SK-N-MC (cell line): ENCODE measurements at places on chromosomes 12 and 14.
A peak's percentile ranks its signal among the peaks of the same experiment; 100 is the strongest.

DNA sequence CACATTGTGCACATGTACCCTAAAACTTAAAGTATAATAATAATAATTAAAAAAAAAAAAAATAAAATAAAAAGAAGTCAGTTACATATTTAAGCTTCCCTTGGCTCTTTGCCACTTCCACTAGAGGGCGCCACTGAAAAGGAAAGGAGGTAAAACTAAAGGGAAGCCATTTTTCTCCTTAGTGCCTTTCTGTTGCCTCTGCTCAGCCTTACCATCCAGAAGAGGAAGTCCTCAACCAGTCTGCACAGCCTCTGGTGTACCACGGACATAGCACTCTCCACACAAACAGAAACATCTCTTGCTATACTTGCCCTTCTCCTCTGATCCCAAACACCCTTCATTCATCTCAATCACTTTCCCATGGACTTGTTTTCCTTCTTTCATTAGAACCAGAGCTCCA, 169.0 kb upstream of the EEA1 start:
- DNase-seq = no peak

GRCh38 chr12:101841069-101841468, 10.3 kb upstream of the GNPTAB start:
- no peak for DNase-seq

DNA sequence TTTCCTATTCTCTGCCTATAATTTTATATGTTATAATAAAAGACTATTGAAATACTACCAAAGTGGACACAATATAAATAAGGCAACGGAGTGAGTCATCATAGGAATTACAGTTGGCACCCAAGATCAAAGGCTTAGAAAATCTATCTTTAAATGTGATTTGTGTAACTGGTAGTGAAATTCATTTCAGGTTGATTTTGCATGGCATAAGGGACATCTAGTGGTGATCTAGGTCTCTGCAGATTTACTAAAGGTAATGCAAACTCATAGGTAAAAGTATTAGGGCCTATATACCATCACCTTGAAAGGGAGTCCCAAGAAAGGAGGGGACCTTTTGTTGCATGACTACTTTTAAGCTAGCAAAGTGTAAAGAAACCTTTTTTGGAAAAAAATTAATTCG, 527.2 kb downstream of the NRXN3 start:
- peak; percentile 2 for DNase-seq

DNA sequence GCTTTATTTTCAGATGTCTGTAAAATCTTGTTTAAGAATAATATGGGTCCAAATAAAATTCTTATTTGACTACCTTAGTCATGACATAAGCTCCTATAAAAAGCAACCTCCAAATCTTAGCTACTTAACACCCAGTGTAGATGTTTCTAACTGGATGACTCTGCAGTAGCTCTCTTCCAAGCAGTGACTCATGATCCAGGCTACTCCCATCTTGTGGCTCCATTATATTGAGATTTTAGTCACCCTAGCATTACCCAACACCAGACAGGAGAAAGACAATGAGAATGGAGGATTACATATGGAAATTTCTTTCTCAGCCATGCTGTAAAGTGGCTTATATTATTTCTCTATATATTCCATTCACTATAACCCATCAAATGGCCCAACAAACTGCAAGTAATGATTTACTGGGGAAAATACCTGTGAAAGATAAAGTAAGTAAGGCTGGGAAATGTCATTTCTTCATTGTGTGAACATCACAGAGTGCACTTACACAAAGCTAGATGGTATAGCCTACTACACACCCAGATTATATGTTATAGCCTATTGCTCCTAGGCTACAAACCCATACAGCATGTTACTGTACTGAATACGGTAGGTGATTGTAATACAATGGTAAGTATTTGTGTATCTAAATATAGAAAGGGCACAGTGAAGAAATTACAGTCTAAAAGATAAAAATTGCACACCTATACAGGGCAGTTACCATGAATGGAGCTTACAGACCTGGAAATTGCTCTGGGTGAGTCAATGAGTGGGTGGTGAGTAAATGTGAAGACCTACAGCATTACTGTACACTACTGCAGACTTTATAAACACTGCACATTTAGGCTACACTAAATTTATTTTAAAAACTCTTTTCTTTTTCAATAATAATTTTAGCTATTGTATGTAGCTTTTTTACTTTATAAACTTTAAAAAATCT, 163.2 kb downstream of the DYRK2 start:
- no peak for DNase-seq

- no peak for DNase-seq
These were observed 7.8 kb upstream of the PLXNC1 start for GRCh38 chr12:94140556-94140955.

- DNase-seq = no peak
These were observed 4.7 kb downstream of the CHD4 start for GRCh38 chr12:6602526-6602925.

- no peak for DNase-seq
These were observed 91.7 kb downstream of the MYRFL start for GRCh38 chr12:69916544-69917235.

- DNase-seq = peak; percentile 34
These were observed 183.1 kb downstream of the EGLN3 start for GRCh38 chr14:33767586-33768457.

DNA sequence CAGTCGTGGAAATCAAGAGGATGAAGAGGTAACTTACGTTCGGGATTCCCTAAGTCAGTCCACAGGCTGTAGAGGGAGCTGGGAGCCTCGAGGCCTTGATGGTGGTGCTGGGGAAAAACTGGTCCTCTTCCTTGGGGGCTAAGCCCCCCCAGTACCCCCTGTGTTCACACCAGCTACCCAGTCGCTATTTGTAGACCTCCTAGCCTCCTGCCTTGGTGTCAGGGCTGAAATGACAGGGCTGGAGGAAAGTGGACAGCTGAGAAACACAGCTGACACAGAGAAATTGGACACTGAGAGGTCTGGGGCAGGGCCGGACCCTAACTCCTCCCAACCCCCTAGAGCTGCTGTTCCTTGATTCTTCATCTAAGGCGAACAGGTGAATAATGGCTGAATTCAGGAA, at the start of gene STAC3:
STAC3 (minus strand) TSS at position 232 of the 400 bp plus-strand sequence. CDS start 1,551 bp downstream, outside the sequence.
- no peak for DNase-seq

DNA sequence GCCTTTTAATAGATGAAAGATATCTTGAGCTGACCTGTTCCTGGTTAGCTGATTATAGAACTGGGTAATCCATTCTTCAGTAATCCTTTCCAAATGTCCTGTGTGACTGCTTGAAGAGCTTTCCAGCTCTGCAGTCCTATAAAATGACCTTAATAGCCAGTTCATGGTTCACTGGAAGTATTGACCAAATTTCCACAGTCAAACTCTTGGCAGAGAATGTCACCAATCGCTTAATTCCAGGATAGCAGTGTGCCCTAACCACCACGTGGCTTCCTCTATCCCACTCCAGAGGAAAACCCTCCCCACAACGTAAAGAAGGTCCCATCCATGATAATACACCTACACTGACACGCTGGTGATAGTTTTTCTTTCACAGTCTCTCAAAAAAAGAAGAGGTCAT, 17.4 kb downstream of the PRKAB1 start:
- no peak for DNase-seq

GRCh38 chr12:79936670-79937069, 1.8 kb upstream of the PPP1R12A start:
- DNase-seq = no peak

DNA sequence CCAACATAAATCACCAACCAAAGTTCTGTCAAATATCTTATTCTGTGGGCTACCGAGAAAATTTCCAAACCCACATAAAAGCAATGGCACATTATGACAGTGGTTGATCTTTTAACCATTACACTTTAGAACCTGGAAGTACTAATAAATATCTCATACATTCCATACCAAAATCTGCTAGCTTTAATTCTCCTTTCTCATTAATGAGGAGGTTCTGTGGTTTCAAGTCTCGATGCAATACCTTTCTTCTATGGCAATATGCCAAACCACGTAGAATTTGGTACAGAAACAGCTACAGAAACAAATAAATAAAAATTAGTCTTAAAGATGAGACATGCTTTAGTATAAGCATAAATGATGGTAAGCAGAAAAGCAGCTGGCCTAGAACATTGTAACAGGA, 100.7 kb downstream of the ELK3 start:
- DNase-seq = peak; percentile 40
